ENCODE measurements at places on chromosomes 4 and X.

GRCh38 chrX:52082578-52082977, 13.6 kb upstream of the MAGED4B start:
- DNase-seq: no peak

DNA sequence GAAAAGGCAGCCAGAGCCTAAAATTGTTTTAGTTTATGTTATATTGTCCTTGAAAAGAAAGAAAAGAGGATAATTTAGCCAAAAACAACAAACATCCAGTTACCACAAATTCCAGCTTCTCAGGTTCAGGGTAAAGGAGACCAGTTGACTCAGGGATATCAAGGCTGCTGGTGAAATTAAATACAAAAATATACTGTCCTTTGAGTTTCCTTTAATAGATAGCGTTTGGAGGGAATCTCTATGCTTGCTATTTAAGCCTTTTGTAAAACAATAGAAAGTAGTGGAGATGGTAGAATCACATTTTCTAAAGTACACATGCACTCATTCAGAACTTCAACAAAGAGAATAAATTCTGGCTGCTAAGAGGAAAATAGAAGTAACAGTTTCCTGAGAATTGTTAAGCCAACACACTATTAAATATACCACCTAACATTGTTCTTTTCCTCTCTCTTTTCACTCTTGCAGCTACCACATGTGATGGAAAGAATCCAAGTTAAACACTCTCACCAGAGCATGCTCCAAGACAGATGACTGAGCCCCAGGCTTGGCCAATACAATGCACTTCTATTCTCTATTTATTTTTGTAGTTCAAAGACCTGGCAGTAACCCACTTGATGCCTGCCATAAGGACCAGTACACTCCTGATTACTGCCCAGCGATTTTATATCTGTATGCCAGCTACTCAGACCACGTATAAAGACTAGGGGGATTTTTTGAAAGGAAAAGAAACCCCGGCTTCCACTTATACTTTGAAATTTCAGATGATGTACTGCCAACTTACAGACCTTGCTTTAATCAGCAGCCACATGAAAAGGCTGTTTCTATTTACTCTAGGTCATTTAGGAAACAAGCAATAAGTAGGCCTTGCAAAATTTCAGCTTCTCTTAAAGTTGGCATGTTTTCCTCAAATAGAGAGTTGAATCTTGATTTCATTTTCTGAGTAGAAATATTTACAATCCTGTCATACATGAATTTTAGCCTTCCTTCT, 756.9 kb downstream of the FAT4 start:
- DNase-seq: no peak

DNA sequence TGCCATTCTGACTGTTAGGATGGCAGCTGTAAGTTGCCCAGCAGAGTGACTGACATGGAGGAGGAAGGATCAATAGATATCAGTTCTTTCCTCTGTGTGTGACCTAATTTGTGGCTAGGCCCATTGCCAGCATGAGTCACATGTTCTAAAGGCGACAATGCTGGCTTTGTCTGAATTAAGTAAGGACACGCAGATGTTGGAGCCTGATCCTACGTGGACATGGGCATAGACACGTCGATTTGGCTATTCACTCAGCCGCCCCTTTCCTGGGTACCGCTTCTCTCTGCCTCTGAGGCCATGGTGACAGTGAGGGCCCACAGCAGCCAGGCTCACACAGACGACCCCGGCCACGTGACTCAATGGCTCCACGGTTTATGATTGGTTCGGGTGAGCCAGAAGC, 16.3 kb downstream of the PROM1 start:
- no peak for DNase-seq

GRCh38 chrX:40175511-40176350, 78.0 kb upstream of the BCOR start:
- no peak for DNase-seq

GRCh38 chr4:182918791-182919302, 1.7 kb upstream of the DCTD start:
- no peak for DNase-seq

- no peak for DNase-seq
These were observed 48.1 kb upstream of the RASGEF1B start for GRCh38 chr4:81519856-81520255.

DNA sequence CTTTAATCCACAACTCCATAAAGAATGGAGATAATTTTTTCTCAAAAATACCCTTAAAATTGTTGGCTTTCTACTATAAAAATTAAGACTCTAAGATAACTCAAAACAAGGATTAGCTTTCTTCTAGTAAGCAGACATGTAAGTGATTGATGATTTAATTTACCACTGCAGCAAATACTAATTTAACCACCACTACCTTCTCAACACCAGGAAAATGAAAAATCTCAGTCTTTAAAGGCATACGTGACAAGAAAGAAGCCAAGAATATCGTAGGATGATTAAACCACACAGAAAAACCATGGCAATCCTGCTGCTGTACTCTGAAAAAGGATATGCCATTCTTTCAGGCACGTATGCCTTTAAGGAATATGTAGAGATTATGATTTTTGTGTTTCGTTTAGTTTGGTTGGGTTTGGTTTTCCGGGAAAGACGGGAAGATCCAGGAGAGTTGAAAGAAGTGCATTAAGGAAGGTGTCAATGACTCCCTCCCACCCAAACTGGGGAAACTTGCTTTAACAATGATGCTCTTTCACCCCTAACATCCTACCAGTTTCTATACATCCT, 881 bp downstream of the LRCH2 start:
- no peak for DNase-seq

DNA sequence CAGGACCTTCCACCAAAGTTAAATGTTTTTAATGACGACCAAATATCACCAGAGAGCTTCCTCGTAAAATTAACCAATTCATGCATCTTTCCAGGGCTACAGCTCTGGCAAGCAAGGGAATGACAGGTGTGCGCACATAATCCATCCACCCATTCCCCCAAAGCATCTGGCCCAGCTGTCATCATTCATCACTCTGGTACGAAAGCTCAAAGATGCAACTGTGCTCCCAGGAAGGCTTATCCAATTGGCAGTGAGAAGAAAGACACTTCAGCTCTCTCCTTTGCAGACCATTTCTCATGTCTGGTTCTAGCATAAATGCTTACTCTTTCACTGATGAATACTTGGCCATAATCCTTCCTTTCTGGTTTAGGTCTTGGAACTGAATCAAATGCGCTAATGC, 139.2 kb downstream of the NSUN7 start:
- no peak for DNase-seq
